ENCODE measurements at places on chromosomes 1 and 21. TPM values are rescaled to one million over a fixed set of nuclear protein-coding genes. Genes with fewer than 3 reads are reported as not detected.
A peak's percentile ranks its signal among the peaks of the same experiment; 100 is the strongest.

- no peak for DNase-seq
Observed at GRCh38 chr1:23563003-23563402, 3.7 kb upstream of the ID3 start.

- no peak for DNase-seq
Observed at GRCh38 chr1:225689882-225690459, 37.0 kb upstream of the ENAH start.

Gene SLFNL1
- 1.6 TPM for total RNA-seq

GRCh38 chr1:41874151-41874719 is 44.5 kb downstream of the HIVEP3 start:
- no peak for DNase-seq

DNA sequence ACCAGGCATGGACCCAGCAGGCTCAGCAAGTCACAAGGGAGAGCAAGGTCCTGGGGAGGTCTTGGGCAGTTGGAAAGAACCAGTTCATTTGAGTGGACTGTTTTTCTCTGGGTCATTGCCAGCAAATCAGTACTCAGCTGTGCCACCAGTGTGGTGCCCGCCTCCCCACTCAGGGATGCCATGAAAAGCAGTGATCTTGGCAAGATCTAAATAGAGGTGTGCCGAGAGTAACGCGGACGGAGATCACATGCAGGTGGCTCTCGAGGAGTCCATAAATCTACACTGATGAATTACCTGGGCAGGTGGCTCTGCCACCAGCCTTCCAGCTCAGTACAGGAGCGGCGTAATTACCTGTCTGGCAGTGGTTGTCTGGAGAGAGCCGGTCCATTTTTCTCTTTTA is 642.2 kb downstream of the PTPRU start:
- no peak for DNase-seq

DNA sequence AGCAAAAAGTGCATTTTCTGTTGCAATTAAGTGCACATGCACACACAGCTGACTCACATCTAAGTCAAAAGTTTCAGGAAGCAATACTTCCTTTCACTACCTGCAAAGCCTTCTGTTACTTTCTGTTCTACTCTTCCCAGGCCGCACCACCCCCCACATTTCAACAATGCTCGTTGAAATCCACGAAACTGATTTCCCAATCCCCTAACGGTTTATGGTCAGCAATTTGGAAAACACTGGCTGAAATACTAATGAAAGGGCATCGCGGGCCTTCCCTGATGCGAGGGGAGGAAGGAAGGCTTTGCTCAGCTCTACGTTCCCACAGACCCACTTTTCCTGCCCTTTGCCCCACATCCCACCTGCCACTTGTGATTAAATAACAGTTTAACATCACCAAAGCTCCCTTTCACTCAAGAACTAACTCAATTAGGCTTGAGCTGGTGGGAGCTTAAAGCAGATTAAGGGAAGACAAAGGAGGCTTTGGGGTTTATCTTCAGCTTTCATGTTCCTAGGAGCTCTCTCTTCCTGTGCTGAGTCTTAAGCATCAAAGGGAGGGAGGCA is 243.2 kb upstream of the RAB4A start:
- no peak for DNase-seq

GRCh38 chr1:160863061-160863773 is 530 bp upstream of the CD244 start:
- no peak for DNase-seq

GRCh38 chr1:24027838-24028468 is 47.8 kb upstream of the SRSF10 start:
- DNase-seq, result peak; percentile 30

DNA sequence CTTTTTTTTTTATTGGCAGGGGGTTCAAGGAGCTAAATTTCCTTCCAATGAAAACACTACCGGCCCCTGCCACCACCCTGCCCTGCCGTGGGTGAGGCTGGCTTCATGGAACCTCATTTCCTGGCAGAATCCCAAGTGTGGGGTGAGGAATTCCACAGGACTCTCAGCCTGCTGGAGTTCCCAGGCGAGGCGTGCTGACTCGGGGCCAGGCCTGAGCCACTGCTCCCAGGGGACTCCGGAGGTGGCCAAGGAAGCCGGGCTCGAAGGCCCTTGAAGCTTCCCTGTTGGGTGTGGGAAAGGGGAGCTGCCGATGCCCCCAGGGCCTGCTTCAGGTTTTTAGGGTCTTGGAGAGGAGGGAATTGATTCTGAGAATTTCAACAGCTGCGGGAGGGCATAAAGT is 95.3 kb upstream of the ACTRT2 start:
- no peak for DNase-seq

Gene LRRC53
- total RNA-seq, result not detected

- no peak for DNase-seq
Observed at GRCh38 chr1:27566462-27567145, 37.3 kb downstream of the AHDC1 start.

GRCh38 chr1:12643079-12643478 is 806 bp upstream of the AADACL4 start:
- DNase-seq, result no peak

- no peak for DNase-seq
Observed at GRCh38 chr1:7218210-7218832, 433.1 kb downstream of the CAMTA1 start.

DNA sequence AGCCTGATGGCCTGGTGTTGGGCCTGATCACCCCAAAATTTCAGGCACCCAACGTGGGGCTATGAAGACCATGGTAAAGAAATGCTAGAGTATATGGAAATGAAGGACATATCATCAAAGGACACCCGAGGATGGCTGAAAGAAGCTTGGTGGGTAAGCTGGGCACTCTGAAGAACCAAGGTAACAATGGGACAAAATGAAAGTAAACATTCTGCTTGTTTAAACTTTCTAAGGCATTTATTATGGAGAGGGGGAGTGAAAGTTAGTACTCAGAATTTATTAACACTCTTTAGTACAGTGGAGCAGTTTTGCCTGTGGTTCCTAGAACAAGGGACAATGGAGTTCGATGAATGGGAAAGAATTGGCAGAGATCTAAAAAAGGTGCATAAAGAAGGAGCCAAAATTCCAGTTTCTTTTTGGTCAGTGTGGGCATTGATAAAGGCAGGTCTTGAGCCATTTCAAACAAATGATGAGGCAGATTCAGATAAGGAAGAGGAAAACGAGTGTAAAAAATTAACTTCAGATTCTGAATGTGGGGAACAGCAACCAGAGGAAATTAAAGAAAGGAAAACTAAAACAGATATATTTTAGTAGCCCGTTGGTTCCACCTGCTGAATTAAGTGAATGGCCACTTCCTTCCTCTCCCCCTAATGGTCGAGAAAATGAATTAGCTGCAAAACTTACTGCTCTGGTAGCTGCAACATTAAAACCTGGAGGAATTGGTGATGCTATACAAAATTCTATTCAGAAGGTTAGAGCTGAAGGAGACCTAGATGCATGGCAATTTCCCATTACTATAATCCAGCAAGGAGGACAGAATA is 8.4 kb upstream of the PM20D1 start:
- no peak for DNase-seq

Gene TNFRSF18
- total RNA-seq, result 8.0 TPM

Gene CHI3L1
- total RNA-seq, result 5.7 TPM

All from CD4-positive, alpha-beta memory T cell (primary cell).